Fibroblast of pulmonary artery (primary cell): ENCODE measurements at places on chromosomes 5 and 9.
A peak's percentile ranks its signal among the peaks of the same experiment; 100 is the strongest.

- no peak for DNase-seq
Measured at GRCh38 chr5:172004824-172005237, 1.6 kb downstream of the FBXW11 start.

DNA sequence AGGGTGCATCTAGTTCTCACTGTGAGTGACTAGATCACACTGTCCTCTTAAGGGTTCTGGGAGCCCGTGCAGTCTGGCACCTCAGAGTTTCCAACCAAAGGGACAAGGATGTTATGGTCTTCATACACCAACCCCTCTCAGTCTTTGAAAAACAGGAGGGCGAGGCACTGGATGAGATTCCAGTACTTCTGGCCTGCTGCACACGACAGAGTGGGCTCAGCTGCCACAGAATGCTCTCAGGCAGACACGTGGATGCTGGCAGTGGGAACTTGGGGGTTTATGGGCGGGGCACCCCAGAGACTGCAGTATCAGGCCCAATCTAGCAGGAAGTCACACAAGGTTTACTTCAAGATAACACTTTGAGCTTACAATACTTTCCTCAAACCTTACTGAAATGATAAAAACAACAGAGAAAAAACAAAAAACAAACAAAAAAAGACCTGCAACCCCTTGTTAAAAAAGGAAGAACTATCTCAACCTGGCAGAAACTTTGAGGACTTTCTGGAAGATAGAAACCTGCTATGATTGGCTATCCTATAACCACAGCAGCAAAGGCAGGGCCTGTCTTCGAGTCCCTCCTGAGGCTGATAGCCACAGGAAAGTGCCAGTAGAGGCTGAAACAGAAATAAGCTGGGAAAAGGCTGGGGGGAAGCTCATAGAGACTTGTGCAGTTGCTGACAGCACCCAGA, 28.3 kb upstream of the TGFBR1 start:
- DNase-seq, result no peak

DNA sequence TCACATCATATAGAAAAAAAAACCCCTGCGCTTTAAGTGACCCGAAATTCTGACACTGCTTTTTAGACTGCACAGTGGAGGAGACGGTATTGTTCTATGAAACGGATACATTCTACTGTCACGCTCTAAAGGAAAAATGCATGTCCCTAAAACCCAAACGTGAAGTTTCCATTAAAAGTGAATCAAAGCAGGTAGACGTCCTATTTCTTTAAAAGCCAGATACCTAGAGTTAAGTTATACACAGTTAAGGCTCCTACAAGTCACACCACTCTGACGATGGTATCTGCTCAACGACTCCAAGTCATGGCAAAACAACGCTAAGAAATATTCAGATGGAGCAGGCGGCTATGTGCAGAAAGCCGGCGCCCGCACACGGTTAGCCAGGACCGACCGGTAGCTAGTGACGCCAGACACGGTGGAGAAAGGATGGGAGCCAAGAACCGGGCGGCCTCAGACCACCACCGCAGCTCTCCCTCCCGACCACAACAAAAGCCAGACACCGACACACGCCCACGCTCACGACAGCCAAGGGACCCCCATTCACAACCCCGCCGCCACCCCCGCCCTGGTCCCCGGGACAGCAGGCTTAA, 734 bp downstream of the SKP1 start:
- peak; percentile 25 for DNase-seq

DNA sequence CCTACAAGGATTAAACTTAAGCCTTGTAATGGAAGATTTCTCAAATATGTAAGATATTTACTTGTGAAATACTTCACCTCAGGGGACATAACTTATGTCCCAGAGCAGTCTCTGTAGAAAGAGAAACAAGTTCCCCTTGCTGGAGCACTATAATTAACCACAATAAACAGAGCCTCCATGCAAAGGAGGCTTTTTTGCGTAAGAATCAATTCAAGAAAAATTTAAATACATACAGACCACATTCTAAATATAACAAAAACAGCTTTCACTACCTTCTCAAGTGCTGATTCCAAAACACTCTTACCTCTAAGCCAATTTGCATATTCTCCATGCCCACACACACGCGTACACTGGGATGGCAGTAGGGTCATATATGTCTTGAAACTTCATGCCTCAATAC, 30.7 kb upstream of the CCNB1 start:
- DNase-seq, result peak; percentile 4

DNA sequence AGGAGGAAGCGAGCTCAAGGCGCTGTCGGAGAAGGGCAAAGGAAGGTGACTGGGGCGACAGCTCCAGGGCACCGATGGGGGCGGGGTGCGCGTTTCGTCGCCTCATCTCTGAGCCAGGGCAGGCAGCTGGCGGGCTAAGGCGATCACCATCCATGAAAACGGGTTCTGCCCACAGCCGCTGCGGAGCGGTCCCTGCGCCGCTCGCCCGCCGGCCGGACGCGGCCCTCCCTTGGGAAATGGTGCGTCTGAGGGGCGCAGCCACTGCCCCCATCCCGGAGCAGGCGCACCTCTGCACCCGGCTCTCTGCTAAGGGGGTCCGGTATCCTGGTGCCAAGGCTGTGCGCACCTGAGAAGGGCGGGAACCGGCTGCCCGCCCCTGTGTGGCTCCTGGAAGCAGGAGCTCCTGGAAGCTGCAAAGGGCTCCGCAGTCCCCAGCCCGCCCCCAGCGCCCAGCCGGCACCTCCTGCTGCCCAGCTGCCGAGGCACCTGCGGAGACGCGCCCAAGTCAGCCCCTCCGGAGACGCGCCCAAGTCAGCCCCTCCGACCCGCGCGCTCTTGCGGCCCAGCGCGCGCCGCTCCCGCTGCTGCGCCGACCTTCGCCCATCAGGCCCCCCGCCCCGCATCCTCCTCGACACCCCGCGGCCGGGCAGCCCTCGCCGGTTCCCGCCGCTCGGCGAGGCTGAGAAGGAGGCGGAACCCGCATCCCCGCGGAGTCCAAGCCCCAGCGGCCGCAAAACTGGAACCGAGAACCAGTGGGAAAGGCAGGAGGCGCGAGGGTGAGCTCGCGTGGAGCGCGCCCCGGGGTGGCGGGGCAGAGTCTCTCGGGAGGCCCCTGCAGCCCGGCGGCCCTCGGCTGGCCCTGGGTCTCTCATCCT, 757 bp downstream of the ANKRD34B start:
- no peak for DNase-seq

DNA sequence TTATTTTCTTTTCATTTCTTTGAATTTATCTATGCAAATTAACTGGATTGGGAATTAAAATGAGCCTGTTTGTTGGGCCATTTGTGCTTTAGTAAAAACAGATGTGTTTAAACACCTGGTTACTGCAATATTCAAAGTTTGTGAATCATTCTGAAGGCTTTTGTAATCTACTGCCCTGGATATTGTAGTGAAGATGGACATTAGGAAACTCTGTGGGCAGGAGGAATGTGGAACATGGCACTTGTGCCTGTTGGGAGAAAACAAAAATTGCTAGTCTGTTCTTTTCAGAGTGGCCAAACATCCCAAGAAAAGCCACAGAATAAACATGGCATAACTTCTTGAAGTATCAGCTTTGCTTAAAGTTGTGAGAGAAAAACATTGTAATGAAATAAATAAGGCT, 40.8 kb downstream of the CHSY3 start:
- peak; percentile 75 for DNase-seq

DNA sequence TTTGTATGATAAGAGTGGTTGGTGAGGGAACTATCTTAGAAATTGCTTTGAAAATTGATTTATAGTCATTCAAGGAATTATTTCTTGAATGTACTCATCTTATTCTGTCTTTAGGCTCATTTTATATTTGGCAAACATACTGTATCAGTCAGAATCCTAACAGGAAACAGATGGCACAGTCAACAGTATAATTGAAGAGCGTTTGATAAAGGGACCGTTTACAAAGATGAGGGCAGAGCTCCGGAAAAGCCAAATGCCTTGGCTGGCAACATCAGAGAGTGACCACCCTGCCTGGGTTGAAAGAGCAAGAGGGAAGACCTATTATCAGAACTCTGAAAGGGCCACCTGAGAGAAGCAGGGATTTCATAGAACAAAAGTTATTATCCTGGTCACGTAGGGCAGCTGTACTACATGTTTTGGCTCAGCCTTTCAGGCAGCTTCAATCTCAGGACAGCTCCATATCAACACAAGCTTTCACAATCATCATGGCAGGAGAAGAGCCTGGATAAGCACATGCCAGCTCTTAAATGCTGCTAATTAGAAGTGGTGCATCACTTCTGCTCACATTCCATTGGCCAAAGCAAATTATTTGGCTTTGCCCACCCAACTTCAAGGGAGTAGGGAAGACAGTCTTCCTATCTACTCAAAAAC, 47.2 kb upstream of the ARL15 start:
- DNase-seq, result no peak

GRCh38 chr9:28810388-28811075, 1237.3 kb upstream of the C9orf72 start:
- DNase-seq, result peak; percentile 44
